Fibroblast of skin of left quadriceps (primary cell): ENCODE measurements at places on chromosomes 13 and 19.
A peak's percentile ranks its signal among the peaks of the same experiment; 100 is the strongest.

GRCh38 chr13:72643311-72643989, 84.0 kb downstream of the MZT1 start:
- peak; percentile 7 for DNase-seq

DNA sequence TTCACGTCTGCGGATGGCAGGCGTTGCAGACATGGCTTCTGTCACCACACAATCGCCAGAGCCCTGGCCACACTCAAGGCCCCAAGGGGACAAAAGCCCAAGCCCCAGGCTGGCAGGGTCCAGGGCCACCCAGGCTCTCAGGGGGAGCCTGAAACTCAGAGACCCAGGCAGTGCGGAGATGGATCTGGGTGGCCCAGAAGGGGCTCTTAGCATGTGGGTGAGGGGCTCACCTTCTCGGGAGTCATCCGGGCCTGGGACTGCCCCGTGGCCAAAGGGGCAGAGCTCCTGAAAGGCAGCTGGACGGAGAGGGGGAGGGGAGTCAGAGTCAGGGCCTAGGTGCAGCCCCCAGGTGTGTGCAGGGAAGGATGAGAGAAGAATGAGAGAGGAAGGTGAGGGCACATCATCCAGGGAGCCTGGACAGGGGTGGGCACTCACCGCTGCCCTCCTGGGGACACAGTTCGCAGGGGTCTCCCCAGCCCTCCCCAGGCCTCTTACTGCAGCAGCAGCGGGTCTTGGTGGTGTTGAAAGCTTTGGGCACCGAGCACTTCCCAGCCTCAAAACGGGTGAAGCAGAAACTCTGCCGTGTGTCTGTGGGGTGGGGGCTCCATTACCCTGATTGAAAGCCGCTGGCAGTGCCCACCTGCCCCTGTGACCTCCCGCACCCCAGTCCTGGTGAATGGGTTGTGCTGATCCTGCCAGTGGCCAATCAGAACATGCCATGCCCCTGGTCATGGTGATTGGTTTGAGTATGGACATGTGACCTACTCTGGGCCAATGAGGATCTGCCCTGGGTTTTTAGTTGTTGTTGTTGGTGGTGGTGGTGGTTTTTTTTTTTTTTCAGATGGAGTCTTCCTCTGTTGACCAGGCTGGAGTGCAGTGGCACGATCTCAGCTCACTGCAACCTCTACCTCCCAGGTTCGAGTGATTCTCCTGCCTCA, 37.4 kb downstream of the CCL25 start:
- DNase-seq: no peak

- no peak for DNase-seq
These were observed 23.4 kb downstream of the IPO5 start for GRCh38 chr13:97976610-97977521.

- DNase-seq: no peak
These were observed 451.2 kb downstream of the DCT start for GRCh38 chr13:94028234-94028633.

DNA sequence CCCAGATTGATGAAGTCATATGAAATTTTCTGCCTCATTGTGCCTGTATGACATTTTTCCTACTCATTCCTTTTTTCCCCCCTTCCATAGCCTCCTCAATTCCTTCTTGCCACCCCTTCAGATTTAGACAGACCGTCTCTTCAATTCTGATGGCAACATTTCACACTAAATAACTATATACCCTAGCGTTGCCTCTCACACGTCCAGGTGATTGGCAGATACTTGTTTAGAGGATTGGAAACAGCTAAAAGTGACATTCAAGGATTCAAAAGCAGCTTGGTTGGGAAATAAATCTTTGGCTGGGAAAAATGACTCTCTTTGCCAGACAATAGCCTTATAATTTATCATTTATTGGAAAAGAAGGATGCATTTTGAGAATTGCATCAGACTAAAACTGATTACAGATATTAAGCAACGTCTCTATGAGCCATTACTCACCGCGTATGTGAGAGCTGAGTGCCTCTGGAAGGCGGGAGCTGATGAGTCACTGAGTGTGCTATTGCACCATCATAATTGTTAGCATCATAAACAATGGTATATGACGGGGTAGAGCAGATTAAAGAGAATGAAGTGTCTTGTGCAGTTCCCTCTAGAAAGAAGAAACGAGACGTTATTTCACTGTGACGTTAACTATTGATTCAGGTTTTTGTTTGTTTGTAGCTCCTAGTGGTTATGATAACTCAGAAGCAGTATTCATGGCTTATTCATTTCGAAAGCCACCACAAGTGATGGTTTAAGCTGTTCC, 61.1 kb upstream of the FAM216B start:
- peak; percentile 97 for DNase-seq
